Motor neuron (in vitro differentiated cells): ENCODE measurements at places on chromosomes 7 and 10. TPM values are rescaled to one million over a fixed set of nuclear protein-coding genes. Genes with fewer than 3 reads are reported as not detected.

GRCh38 chr7:154881026-154881425, 121.9 kb downstream of the PAXIP1 start:
- ATAC-seq: no peak

- ATAC-seq: no peak
Observed at GRCh38 chr7:149081914-149082313, 8.6 kb downstream of the ZNF786 start.

- no peak for ATAC-seq
Observed at GRCh38 chr7:131431289-131431688, 103.6 kb downstream of the MKLN1 start.

- ATAC-seq: no peak
Observed at GRCh38 chr10:131578472-131578970, 267.0 kb upstream of the TCERG1L start.

The WNT8B gene
- 0.21 and 0.22 TPM in 2 replicates for total RNA-seq

The MEST gene
- 438 and 603 TPM in 2 replicates for total RNA-seq
